Activated T-cell treated with anti-CD3 and anti-CD28 coated beads, Interleukin-2, amount 50 U/mL, for 1 hour (primary cell): ENCODE measurements at places on chromosomes 5 and 9.

DNA sequence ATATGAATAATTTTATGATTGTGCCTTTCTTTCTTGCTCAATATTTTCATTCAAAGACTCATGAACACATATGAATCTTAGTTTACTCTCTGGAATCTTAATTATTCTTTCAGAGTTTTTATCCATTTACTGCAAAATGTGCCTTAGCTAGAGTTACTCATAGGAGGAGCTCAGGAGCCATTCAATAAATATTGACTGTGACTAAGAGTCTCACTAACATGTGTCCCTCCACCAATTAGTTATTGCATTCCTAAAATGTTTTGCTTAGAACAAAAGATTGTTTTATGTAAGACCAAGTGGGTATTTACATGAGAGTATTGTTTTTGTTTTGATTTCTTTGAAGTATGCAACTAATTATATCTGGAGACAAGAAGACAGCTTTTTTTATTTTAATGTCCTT is 218.4 kb upstream of the MAST4 start:
- no peak for DNase-seq

DNA sequence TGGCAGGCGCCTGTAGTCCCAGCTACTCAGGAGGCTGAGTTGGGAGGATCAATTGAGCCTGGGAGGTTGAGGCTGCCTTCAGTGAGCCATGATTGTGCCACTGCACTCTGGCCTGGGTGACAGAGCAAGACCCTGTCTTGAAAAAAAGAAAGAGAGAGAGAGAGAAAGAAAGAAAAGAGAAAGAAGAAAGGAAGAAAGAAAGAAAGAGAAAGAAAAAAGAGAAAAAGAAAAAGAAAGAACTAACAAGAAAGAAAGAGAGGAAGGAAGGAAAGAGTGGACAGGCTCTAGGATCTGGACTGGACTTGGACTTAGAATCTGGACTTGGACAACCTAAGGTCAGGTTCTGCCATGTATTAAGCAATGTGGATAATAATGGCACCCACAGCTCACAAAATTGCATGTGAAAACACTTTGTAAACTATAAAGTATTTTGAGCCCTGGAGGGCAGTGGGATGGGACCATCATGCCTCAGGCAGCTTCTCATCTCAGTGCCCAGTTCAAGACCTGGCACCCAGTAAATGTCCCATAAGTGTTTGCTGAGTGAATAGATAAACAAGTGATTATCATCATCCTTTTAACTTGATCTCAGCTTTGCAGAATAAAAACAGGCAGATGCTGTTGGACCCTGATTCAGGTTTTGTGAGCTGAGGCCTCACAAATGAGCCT is 12.8 kb upstream of the PHF19 start:
- DNase-seq: no peak

GRCh38 chr5:133048993-133049725 is 2.7 kb upstream of the HSPA4 start:
- no peak for DNase-seq

GRCh38 chr5:78647838-78648358 is 674 bp downstream of the LHFPL2 start:
- DNase-seq: no peak

- no peak for DNase-seq
Measured at GRCh38 chr9:132986114-132986513, 7.6 kb downstream of the GFI1B start.

- DNase-seq: no peak
Measured at GRCh38 chr9:133569121-133569785, 34.7 kb downstream of the ADAMTSL2 start.

GRCh38 chr9:37034938-37035647 is 1.0 kb upstream of the PAX5 start:
- DNase-seq: no peak

- DNase-seq: no peak
Measured at GRCh38 chr9:114115654-114116125, 16.6 kb upstream of the KIF12 start.

GRCh38 chr5:116068028-116068632 is 16.7 kb upstream of the COMMD10 start:
- DNase-seq: no peak

- DNase-seq: no peak
Measured at GRCh38 chr5:160539431-160539830, 117.8 kb downstream of the PTTG1 start.

GRCh38 chr9:8564960-8565359 is 765.4 kb upstream of the DMAC1 start:
- no peak for DNase-seq

- no peak for DNase-seq
Measured at GRCh38 chr9:80602291-80602690, 1030.5 kb downstream of the TLE4 start.

- DNase-seq: no peak
Measured at GRCh38 chr5:66743344-66743743, 147.2 kb downstream of the MAST4 start.

DNA sequence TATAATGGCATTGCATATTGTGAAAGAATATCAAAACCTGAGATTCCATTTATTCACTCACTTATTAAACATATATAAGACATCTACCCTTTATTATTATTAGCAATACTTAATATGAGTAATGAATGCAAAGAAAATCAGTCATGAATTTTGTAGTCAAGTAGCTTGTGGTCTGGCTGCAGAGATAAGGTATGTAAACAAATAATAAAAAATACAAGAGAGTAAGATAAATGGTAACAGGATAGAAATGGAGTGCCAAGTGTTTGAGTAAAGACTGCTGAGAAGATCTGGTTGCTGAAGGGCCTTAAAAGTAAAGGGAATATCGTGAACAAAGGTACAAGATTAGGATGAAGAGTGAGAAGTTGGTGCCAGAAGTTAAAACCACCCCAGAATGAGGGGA is 18.4 kb downstream of the TRIM32 start:
- DNase-seq: no peak

DNA sequence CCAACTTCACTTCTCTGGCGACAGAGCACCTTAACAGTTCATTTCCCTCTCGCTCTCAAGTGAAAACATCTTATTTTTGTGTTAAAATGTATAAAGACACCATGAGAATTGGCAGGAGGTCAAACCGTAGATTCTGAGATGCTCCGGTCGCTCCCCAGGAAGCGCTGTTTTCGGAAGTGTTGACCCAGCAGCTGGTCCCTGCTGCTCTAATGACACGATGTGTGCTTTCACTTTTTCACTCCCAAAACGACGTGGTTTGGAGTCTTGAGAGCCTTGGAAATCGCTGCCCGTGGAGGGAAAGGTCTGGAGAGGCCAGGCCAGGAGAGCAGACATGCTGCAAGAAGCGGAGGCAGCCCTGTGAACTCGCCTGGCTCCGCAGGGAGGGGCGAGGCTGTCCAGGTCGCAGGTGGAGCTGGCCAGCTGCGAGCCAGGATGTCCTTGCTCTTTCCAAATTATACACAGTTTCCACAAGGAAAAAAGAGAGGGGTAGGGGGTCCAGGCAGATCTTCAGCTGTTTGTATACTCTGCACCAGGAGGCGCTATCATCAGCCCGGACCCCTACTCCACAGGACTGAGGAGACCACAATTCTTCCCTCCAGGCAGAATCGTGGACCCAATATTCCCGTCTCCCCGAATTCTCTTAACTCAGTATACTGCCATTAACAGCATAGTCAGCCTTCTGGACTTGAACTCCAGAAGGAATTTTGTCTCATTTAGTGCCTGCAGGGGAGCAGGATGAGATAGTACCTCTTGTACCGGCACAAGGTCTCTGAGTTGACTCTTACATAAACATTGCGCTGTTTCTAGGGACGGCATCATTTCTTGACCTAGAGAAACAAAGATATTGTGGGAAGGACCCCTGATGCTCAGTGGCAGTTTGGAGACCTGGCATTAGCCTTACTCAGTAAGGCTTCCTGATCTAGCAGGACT is 248.6 kb upstream of the ANKRD55 start:
- DNase-seq: peak; percentile 49

GRCh38 chr5:1638658-1639400 is 115.1 kb upstream of the LPCAT1 start:
- no peak for DNase-seq

- DNase-seq: no peak
Measured at GRCh38 chr5:178524093-178524882, 65.9 kb downstream of the COL23A1 start.

DNA sequence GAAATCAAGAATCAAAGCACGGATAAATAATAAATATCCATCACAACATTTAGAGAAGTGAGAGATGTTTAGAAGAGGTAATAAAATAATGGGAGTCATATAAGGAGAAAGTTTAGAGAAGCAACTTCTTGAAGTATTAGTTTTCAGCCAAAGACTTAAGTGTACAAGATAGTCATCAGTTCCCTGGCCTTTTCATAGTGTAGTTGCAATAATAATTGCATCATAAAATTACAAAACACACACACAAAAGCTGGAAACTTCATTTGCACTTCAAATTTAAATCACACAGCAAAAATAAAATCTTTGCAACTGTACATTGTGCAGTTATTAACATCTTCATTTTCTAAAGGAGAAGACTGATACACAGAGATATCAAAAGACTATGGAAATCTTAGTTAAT is 319.1 kb upstream of the RGMB start:
- no peak for DNase-seq

- no peak for DNase-seq
Measured at GRCh38 chr5:9957214-9957613, 292.5 kb downstream of the ATPSCKMT start.

- no peak for DNase-seq
Measured at GRCh38 chr5:81965524-81965923, 6.3 kb upstream of the ATG10 start.

- no peak for DNase-seq
Measured at GRCh38 chr5:40791715-40792139, 6.4 kb downstream of the PRKAA1 start.

DNA sequence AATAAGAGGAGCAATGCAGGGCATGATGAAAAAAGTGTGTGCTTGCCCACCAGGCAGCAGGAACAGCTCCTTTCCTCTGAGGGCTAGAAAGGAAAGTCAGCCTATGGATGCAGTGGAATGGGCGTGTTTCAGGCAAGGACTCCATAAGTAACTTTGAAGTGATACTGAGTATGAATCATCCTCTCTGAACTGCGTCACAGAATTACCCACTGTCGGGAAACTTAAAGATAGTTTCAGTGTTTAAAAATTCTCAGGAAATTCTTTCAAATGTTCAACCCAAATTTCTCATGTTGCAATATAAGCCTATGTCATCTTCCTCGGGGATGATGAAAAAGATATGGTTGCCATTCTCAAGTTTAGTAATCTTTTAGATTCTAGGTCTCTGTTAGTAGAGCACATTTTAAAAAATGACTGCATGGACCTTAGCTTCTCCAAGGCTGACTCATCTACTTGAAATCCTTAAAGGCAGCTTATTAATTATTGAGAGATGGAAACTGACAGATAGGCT is 27.7 kb downstream of the PTCD2 start:
- no peak for DNase-seq

DNA sequence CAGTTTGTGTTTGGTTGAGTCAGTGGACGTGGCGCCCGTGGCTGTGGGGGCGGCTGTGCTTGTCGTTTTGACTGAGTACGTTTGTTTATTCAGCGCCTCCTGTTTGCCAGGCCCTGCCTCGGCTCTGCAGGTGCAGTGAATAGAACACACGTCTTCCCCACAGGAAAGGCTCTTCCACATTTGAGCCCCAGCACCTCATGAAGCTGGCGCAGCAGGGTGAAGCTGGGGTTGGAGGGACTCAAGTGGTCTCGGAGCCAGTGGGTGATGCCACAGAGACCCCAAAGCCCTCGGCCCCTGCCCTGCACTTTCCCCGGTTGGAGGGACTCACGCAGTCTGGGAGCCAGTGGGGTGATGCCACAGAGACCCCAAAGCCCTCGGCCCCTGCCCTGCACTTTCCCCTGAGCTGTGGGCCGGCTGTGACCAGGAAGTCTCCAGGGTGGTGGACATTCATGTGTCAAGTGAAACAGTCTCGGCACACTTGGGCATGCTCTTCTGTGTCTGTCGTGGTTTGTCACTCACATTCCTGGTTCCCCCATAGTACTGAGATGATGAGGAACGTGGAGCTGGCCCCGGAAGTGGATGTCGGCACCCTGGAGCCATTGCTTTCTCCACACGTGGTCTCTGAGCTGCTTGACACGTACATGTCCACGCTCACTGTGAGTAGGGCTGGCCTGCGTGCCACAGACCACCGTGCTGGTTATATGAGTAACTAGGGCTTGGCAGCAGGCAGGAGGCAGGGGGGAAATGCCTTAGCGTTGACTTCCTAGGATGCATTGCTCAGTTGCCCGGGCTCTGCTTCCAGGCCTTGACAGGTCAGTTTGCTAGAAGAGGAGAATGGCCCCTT is 13.6 kb downstream of the EXOC3 start:
- DNase-seq: no peak

- no peak for DNase-seq
Measured at GRCh38 chr5:109045710-109046109, 298.0 kb downstream of the FER start.

GRCh38 chr9:5488221-5489008 is 21.9 kb upstream of the PDCD1LG2 start:
- no peak for DNase-seq

- DNase-seq: no peak
Measured at GRCh38 chr5:17734011-17734410, 99.8 kb downstream of the TAF11L14 start.

GRCh38 chr5:94670726-94671125 is 52.3 kb downstream of the SLF1 start:
- no peak for DNase-seq

DNA sequence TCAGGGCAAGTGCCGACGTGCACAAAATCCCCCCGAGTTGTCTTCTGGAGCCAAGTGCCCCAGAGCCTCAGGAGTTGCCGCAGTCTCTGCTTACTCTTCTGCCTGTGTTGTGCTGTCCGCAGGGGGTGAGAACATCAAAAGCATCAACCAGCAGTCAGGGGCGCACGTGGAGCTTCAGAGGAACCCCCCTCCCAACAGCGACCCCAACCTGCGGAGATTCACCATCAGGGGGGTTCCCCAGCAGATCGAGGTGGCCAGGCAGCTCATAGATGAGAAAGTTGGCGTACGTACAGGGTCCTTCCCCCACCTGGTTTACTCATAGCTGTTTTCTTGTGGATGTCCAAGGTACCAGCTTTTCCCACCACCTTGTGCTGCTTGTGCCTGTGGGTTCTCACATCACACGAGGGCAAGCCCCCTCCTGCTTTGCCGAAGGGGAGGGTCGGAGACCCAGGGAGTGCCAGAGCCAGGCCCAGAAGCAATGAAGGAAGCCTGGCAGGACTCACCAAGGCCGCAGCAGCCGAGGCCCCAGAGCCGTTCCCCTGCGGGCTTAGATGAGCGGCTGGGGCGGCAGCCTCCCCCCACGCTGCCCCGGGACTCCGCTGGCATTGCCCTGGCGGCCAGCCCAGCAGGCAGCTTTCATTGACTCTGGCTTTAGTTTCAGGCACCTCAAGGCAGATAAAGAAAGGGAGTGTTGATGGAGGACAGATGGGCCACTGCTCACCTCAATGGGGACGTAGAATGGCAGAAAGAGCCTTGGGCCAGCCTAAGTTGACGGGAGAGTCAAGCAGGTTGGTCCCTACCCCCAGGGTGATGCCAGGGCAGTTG is 33.7 kb upstream of the PRDM12 start:
- DNase-seq: no peak

GRCh38 chr5:90590-91547 is 1.1 kb upstream of the PLEKHG4B start:
- DNase-seq: no peak

GRCh38 chr9:26975728-26976707 is 19.8 kb downstream of the IFT74 start:
- DNase-seq: no peak
